ENCODE measurements at places on chromosomes 5 and 9.

DNA sequence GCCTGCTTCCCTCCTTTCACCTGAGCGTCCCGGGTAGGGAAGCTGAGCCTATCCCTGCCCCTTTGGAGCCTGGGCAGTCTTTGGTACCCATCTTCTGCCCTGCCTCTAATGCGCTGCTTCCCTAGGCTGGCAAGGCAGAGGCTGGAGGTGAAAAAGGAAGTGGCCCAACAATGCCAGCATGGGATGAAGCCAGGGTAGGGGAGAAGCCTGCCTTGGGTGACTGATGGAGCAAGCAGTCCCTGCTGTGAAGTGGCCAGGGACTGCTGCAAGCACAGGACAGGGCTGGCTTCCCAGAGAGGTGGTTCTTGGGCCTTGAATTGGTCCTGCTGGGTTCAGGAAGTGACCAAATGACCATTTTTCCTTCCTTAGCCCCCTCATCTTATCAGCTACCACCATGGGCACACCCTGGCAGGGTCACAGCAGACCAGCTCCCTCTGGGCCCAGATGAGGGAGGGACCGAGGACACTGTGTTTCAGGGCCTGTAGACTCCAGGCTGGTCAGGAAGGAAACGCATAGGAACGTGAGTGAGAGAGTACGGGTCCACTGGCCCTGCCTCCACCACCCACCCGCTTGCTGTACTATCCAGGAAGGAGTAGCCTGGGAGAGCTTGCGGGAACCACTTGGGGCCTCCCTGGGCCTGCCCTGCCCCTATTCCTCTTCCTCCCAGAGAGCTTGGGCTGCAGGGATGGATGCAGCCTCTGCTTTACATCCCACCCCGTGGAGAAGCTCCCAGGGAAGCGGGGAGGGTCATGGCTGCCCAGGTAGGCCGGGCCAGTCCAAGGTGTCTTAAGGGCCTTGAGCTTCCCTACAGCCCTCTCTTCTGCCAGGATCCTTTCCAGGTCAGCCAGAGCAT, 102.6 kb downstream of the DAB2IP start:
- no peak for DNase-seq

DNA sequence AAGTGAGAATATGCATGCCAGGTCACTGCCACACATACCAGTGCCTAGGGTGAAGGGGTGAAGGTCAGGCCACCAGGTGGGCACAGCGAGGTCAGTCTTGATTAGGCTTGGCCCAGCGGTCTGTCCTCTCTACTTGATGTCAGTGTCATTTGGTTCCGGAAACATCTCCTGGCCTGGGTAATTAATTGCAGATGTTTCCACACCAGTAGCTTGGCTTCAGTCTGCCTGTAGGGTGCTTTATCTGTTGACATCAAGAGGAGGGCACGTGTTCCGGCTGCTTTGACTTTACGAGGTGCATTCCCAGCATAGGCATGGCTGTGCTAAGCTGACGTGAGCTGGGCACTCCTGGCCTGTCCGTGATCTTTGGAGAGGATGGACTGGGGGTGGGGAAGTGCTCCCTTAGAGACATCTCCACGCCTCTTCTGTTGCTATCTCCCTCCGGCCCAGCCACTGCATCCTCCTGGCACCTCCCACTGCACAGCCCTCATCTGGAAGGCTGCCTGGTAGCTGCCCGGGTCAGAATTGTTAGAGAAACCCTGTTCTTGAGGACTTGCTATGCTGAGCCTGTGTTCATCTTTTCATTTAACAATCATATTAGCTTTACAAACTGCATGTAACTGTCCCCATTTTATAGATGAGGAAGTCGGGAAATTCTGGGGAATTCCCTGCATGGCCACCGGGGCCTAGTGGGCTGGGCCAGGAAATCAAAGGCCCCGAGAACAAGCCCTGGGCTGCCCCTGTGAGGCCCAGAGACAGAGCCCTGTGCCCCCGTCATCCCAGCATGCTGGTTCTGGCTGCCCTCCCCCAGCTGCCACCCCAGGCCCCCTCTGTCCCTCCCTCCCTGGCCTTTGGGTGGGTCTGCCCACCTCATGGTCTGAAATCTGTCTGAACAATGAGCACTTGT, 29.1 kb downstream of the JADE2 start:
- peak; percentile 30 for DNase-seq

- no peak for DNase-seq
These were observed 77.0 kb downstream of the HMHB1 start for GRCh38 chr5:143888912-143889311.

DNA sequence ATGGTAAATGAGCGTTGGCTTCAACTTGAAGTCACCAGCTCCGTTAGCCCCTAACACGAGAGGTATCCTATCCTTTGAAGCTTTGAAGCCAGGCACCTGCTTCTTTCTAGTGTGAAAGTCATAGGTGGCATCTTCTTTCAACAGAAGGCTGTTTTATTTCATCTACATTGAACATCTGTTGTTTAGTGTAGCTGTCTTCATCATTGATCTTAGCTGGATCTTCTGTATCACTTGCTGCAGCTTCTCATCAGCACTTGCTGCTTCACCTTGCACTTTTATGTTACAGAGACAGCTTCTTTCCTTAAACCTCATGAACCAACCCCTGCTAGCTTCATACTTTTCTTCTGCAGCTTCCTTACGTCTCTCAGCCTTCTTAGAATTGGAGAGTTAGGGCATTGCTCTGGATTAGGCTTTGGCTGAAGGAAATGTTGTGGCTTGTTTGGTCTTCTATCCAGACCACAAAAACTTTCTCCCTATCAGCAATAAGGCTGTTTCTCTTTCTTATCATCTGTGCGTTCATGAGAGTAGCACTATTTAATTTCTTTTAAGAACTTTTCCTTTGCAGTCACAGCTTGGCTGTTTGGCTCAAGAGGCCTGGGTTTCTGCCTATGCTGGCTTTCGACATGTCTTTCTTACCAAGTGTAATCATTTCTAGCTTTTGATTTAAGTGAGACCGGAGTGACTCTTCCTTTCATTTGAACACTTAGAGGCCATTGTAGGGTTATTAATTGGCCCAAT, 47.2 kb downstream of the PCSK5 start:
- no peak for DNase-seq

DNA sequence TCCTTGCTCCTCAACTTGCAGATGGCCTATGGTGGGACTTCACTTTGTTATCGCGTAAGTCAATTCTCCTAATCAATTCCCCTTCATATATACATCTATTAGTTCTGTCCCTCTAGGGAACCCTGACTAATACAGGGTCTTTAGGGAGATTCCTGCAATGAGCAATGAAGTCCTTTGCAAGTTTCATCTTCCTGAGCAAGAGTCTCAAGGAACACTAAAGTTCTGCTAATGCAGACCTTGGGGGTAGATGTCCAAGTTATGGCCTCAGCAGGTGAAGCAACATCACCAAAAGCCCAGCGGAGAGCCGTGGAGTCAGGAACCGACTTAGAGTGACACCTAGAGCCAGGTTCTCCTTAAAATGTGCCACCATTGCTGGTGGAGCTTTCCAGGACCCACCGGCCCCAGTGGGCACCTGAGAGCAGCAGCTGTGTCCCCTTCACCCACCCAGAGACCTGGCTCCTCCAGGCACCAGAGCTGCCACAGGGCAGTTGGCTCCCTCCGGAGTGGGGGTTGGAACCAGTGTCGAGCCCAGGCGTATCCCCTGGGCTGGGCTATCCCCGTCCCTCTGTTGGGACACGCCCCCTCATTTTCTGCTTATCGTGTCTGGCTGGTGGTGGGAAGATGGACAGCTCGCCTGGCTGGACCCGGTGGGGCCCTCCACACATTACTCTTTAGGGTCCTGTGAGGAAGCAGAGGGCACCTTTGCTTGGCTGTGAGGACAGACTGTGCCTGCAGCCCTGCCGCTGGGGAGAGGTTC, 10.9 kb upstream of the FCN1 start:
- no peak for DNase-seq

DNA sequence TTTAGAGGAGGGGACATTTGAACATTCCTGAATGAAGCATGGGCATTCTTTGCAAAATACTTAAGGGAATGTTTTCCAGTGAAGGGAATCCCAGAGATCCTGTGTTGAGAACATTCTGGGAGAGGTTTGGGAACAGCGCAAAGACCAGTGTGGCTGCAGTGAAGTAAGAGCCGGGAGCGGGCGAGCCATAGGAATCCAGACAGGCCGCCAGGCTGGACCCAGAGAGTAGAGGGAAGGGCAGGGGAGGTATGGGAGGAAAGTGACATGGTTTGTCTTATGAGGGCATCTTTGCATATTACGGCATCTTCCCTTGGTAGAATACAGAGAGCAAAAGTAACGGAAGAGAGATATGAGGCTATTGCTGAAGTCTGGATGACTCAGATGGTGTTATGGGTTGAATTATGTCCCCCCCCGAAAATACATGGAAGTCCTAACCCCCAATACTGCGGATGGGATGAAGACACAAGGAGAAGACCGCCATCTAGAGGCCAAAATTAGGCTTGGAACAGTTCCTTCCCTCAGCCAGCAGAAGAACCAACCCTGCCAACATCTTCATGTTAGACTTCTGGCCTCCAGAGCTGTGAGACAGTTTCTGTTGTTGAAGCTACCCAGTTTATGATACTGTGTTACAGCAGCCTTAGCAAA, 268.2 kb downstream of the MAST4 start:
- DNase-seq, result peak; percentile 13
